Naive thymus-derived CD4-positive, alpha-beta T cell (primary cell): ENCODE measurements at places on chromosomes 3 and 15. TPM values are rescaled to one million over a fixed set of nuclear protein-coding genes. Genes with fewer than 3 reads are reported as not detected.

DUOXA2 gene
- not detected in 2 replicates for total RNA-seq

TTC23 gene
- 0.34 TPM for total RNA-seq

FBXO40 gene
- total RNA-seq, result not detected

SOX14 gene
- total RNA-seq, result not detected in 2 replicates

LRRC2 gene
- total RNA-seq, result 0.35 TPM

SHISA5 gene
- total RNA-seq, result 147 TPM

CFAP92 gene
- total RNA-seq, result 0.24 TPM

RPP25 gene
- total RNA-seq, result 5.7 and 5.8 TPM in 2 replicates

CCR3 gene
- total RNA-seq, result not detected

UBP1 gene
- 116 TPM for total RNA-seq

TTC21A gene
- total RNA-seq, result 9.7 TPM

MFAP1 gene
- 21.8 TPM for total RNA-seq

SUSD5 gene
- not detected for total RNA-seq

NR2E3 gene
- total RNA-seq, result not detected

- H3K4me1 ChIP-seq, result no peaks in the 10 kb centered on the region
- H3K36me3 ChIP-seq, result peaks cover 82% of the 10 kb centered on the region
- no peak for DNase-seq
- no peaks in the 10 kb centered on the region for H3K27me3 ChIP-seq
These were observed 5.3 kb upstream of the CPNE9 start for GRCh38 chr3:9698293-9698692.

DNA sequence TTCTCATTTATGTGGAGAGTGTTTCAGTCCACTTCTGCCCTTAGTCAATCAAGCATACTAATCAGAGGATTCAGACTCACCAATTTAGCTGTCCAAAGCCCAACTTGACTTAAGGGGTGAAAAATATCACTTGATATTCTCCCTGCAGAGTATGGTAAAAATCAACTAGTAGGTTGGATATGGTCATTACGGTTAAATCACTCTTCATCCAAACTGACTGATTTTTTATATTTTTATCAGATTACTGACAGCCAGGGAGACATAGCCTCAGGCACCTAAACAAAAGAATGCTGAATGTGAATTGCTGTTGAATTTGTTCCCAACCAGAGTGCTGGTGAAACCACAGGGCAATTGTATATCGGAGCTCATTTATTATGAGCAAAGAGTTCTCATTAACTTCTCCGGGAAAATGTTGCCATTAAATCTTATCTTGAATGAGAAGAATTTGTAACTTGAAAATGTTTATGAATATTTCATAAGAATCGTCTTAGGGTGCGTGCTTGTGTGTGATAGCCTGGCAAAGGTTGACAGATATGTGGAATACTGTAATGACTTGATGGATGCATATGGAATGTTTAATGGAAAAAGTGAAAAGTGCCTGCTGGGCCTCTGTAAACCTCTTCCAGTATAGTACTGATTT lies 411.2 kb downstream of the NAALADL2 start:
- H3K4me3 ChIP-seq, result no peak overlapping the region
- no peaks in the 10 kb centered on the region for H3K27me3 ChIP-seq
- H3K27ac ChIP-seq, result no peak overlapping the region
- H3K36me3 ChIP-seq, result no peaks in the 10 kb centered on the region
- no peaks in the 10 kb centered on the region for H3K4me1 ChIP-seq

DNA sequence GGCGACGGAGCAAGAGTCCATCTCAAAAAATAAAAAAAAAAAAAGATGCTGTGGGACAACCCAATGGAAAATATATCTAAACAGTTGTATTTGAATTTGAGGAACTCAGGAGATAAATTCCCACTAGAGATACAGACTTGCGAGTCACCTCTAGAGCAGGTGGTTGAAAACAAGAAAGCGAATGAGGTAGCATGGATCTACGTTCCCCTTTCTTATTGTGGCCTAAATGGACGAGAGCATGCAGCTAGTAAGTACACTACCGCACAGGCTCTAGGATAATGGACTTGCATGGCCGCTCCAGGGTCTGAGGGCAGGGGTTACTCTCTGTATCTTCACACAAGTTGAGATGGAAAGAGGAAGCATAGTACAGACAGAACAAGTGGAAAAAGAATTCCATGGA lies 63.5 kb upstream of the TGFBR2 start:
- no peak for DNase-seq
- no peaks in the 10 kb centered on the region for H3K36me3 ChIP-seq
- H3K27me3 ChIP-seq, result no peaks in the 10 kb centered on the region
- no peak overlapping the region for H3K4me3 ChIP-seq
- no peak overlapping the region for H3K27ac ChIP-seq

- no peak overlapping the region for H3K4me3 ChIP-seq
- no peak for DNase-seq
- no peaks in the 10 kb centered on the region for H3K27me3 ChIP-seq
- no peaks in the 10 kb centered on the region for H3K36me3 ChIP-seq
- no peak overlapping the region for H3K27ac ChIP-seq
These were observed 6.7 kb upstream of the SLC12A8 start for GRCh38 chr3:125219261-125219701.

GRCh38 chr3:157566596-157566995 lies 63.4 kb upstream of the VEPH1 start:
- H3K27me3 ChIP-seq, result no peaks in the 10 kb centered on the region
- H3K4me1 ChIP-seq, result no peaks in the 10 kb centered on the region
- H3K27ac ChIP-seq, result no peak overlapping the region
- DNase-seq, result no peak
- no peak overlapping the region for H3K4me3 ChIP-seq
- no peaks in the 10 kb centered on the region for H3K36me3 ChIP-seq

DNA sequence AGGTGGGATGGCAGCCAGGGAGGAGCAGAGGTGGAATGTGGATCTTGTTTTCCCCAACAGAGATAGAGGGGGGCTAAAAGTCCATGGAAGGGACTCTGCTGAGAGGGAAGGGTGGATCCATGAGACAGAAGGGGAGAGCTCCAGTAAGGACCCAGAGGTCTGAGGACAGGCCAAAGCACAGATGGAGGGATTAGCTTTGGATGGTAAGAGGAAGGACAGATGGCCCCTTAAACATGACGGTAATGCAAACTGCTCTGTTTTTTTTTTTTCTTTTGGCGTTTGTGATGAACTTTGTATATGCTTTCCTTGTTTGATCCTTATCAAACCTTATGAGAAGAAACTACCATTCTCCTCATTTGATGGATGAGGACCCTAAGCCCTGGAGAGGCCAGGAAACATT lies 96.2 kb downstream of the IGF1R start:
- H3K4me3 ChIP-seq, result no peak overlapping the region
- H3K4me1 ChIP-seq, result no peaks in the 10 kb centered on the region
- no peaks in the 10 kb centered on the region for H3K36me3 ChIP-seq
- DNase-seq, result no peak
- H3K27me3 ChIP-seq, result no peaks in the 10 kb centered on the region
- no peak overlapping the region for H3K27ac ChIP-seq

- H3K27ac ChIP-seq, result no peak overlapping the region
- DNase-seq, result no peak
- H3K4me3 ChIP-seq, result no peak overlapping the region
- H3K4me1 ChIP-seq, result no peaks in the 10 kb centered on the region
- no peaks in the 10 kb centered on the region for H3K36me3 ChIP-seq
- no peaks in the 10 kb centered on the region for H3K27me3 ChIP-seq
These were observed 7.9 kb downstream of the GBE1 start for GRCh38 chr3:81753416-81754027.

GRCh38 chr15:92402751-92403150 lies 9.1 kb downstream of the ST8SIA2 start:
- no peak overlapping the region for H3K27ac ChIP-seq
- no peaks in the 10 kb centered on the region for H3K27me3 ChIP-seq
- no peak for DNase-seq
- no peaks in the 10 kb centered on the region for H3K36me3 ChIP-seq
- no peak overlapping the region for H3K4me3 ChIP-seq
- H3K4me1 ChIP-seq, result no peaks in the 10 kb centered on the region

DNA sequence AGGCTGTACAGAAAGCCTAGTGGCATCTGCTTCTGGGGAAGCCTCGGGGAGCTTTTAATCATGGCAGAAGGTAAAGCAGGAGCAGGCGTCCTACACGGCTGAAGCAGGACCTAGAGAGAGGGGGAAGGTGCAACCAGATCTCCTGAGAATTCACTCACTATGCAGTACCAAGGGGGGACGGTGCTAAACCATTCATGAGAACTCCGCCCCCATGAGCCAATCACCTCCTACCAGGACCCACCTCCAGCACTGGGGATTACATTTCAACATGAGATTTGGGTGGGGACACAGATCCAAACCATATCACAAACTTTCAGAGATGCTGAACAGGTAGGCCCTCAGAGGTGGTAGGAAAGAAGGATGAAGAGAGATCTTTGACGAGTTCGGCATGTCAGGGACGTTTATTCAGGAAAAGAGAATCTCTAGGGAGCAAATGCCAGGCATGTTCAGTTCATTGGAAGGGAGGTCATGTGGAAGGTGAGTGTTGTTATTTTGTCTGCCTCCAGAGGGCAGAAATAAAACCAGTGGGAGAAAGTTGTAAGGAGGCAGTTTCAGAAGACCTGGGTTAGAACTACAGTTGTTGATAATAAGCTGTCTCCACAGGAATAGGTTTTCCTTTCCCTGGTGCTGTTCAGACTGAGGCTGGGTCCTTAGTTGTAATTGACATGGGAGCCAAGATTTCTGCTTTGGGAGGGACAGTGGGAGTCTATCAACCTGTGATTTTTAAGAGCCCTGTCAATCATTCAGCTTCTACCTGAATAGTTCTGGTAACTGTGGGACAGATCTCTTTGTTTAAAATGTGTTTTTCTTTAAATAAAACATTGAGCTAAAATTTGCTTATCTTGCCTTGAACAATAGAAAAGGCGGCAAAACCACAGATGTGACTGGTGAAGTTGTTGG lies 4.3 kb upstream of the FNDC3B start:
- no peak overlapping the region for H3K4me3 ChIP-seq
- DNase-seq, result no peak
- no peak overlapping the region for H3K27ac ChIP-seq
- no peaks in the 10 kb centered on the region for H3K27me3 ChIP-seq
- no peaks in the 10 kb centered on the region for H3K36me3 ChIP-seq

DNA sequence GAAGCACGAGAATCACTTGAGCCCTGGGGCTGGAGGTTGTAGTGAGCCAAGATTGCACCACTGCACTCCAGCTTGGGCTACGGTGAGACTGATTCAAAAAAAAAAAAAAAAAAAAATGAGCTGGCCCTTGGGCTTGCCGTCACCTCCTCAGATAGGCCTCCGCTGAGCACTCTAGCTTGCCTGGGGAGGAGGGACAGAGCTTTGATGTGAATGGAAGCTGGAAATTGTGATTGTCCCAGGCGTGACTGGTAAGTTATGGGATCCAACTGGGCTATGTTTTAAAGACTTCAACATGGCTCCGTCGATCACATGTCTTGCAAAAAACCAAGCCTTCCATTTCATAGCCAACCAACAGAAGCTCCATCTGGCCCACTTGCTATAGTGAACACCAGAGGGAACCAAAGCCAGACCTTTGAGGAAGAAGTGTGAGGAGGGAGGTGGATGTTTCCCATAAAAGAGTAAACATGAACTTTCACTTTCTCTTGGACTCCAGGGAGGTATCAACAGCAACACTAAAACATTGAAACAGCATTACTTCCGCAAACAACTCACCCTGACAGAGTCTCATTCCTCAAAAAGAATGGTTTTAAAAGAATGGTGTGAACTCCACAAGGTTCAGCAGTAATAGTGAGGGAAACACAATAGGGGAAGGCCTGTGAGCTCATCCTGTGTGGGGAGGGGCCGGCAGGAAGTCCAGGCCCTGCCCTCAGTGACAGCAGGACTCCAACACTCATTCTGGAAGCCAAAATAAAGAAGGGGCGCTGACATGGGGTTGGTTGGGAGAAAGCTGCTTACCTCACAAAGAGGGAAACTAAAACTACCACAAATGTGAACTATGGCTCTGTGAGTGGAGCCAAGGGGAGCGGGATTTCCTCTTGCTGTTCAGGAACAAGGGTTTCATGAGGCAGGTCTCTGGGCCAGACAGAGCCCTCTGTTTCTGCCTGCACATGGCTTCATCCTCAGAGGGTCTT lies 59.2 kb upstream of the IL12A start:
- no peaks in the 10 kb centered on the region for H3K27me3 ChIP-seq
- DNase-seq, result no peak
- H3K4me1 ChIP-seq, result no peaks in the 10 kb centered on the region

DNA sequence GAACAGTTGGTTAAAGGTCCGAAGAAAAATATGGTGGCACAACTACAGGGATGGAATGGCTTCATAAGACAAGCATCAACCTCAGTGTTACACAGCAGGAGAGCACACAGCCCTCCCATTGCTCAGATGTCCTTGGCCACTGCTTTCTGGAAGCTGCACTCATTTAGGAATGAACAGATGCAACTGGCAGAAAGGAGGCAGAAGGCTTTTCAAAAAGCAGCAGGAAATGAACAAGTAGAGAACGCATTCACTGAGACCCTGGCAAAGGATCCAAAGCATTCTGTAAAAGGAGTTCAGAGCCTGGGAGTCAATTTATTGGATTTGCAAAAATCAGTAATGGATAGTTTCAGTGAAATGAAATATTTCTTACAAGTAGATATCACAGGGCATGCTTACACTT lies 101.1 kb downstream of the PDZRN3 start:
- H3K27me3 ChIP-seq, result no peaks in the 10 kb centered on the region
- H3K27ac ChIP-seq, result no peak overlapping the region
- no peaks in the 10 kb centered on the region for H3K36me3 ChIP-seq
- no peak overlapping the region for H3K4me3 ChIP-seq
- DNase-seq, result no peak

- H3K4me3 ChIP-seq, result no peak overlapping the region
- H3K4me1 ChIP-seq, result peaks cover 71% of the 10 kb centered on the region
- H3K27me3 ChIP-seq, result no peaks in the 10 kb centered on the region
- no peak overlapping the region for H3K27ac ChIP-seq
- no peaks in the 10 kb centered on the region for H3K36me3 ChIP-seq
- no peak for DNase-seq
These were observed 97.1 kb upstream of the ICE2 start for GRCh38 chr15:60576044-60576443.

DNA sequence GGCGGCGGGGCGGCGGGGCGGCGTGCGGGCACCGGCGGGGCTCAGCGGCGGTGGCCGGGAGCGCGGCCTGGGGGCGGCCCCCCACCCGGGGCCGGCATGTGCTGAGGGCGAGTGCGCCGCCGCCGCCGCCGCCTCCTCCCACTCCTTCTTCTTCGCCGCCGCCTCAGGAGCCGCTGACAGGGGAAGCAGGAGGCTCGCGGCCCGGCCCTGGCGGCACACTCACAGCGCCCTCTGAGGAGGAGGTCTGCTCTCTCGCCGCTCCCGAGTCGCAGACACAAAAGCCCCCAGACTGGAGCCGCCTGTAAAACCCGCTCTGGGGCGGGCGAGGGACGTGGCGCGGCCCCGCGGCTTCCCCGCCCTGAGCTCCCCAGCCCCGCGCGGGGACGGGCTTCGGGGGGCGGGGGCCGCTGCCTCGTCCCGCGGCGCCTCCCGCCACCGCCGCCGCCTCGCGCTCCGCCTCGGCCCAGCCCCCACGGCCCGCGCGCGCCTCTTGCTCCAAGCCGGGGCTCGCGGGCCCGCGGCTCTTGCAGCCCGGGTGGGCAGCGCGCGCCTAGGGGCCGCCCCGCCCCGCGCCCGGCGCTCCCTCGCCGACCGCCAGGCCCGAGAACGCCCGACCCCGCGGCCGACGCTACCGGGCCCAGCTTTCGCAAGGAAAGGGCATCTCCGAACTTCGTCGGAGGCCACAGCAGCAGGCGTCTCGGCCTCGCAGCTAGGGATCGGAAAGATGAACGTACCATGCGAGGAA lies at the start of gene PYGO1:
Gene PYGO1 (minus strand): TSS at position 276 of the 745 bp plus-strand sequence. CDS start 462 bp downstream, outside the sequence.
- H3K4me1 ChIP-seq, result no peaks in the 10 kb centered on the region
- H3K27ac ChIP-seq, result no peak within 1 kb of the TSS
- peaks cover 19% of the 10 kb centered on the region for H3K27me3 ChIP-seq
- H3K36me3 ChIP-seq, result no peaks in the 10 kb centered on the region
- DNase-seq, result peak; percentile 17
